NCI-H2171 (cell line): ENCODE measurements at places on chromosomes 4 and X.

DNA sequence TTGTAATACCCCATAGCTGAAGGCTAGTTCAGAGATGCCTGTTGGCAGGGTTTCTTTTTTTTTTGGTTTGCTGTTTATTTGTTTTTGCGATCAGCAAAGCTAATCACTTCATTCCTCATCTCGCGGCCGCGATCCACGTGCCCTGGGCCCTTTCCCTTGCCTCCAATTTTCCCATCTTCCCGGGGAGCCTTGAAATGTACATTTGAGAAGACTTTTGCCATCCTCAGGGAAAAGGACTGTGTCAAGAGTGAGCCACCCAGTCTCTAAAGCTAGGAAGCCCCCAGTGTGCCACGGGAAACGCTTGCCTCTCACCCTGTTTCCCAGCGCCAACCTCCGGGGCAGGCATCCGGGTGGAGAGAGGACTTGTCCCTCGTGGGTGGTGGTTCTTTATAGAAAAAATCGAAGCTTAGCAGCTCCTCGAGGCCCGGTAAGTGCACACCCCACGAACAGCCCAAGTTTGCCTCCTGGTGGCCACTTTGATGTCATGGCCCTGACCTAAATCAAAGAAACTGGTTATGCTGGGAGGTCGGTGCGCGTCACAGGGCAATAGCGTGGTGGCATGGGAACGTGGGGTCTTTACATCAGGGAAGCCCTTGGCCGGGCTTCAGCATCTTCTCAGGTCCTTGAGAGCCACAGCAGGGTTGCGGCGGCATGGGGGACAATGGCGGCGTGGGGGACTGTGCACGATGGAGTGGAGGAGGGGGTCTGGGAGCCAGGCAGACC lies 42.0 kb downstream of the MAP7D3 start:
- DNase-seq, result no peak

- peak; percentile 20 for DNase-seq
Measured at GRCh38 chrX:44459501-44459900, 83.2 kb downstream of the FUNDC1 start.

- DNase-seq, result no peak
Measured at GRCh38 chr4:53633608-53634007, 42.3 kb upstream of the LNX1 start.

DNA sequence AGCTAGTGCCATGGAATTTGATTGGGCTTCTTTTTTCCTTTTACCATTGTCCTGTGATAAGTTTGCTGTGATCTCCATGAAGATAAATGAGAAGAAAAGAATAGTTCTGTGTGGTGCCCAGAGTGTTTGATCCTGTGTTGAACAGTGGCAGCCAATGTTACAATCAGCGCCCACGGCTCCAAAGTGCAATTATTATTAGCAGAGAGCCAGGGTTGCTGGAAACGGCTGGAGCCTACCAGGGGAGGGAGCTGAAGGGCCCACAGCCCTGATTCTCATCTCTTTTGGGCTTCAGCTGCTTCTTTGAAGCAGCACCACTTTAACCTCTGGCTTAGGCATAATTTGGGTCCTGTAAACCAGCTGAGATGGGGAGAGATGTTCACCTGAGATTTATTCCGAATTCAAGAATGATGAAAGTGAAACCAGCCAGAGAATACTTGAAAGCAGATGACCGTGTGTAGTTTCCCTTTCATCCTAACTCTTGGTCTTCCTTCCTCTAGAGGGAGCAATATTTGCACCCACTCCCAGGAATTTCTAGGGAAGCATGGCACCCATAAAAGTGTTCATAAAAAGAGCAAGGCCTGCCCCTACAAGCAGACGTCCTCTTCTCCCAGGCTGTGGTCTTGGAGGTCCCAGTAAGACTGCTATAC lies 298.3 kb downstream of the EVC2 start:
- DNase-seq, result no peak
